ENCODE measurements at places on chromosomes 6 and 20.
A peak's percentile ranks its signal among the peaks of the same experiment; 100 is the strongest.

- no peak overlapping the region for H3K4me3 ChIP-seq
- no peak overlapping the region for H3K27ac ChIP-seq
- no peaks in the 10 kb centered on the region for H3K4me1 ChIP-seq
- H3K36me3 ChIP-seq: no peaks in the 10 kb centered on the region
- DNase-seq: no peak
Observed at GRCh38 chr6:166714187-166714510, 87.1 kb upstream of the RPS6KA2 start.

- no peak overlapping the region for H3K27ac ChIP-seq
- no peak for DNase-seq
- no peaks in the 10 kb centered on the region for H3K27me3 ChIP-seq
- no peaks in the 10 kb centered on the region for H3K36me3 ChIP-seq
- H3K4me3 ChIP-seq: no peak overlapping the region
Observed at GRCh38 chr20:17809362-17810061, 109.7 kb downstream of the BANF2 start.

DNA sequence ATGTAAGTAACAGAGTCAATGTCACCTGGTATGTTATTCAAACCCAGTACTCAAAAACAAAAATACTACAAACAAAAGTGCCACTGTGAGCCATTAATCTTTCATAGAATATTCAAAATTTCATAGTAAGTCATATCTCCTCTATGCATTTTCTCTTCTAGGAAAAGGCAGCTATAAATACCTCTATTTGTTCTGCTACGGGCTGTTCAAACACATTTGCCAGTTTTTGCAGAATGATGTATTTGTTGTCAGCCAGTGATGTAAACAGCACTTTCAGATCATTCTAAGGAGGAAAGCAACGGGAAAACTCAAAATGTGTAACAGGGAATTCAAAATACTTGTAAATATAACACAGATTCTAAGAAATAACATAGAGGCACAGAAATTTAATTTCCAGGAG lies 388.2 kb downstream of the SYNE1 start:
- H3K27ac ChIP-seq: no peak overlapping the region
- no peaks in the 10 kb centered on the region for H3K36me3 ChIP-seq
- no peak for DNase-seq
- no peaks in the 10 kb centered on the region for H3K27me3 ChIP-seq
- no peak overlapping the region for H3K4me3 ChIP-seq

GRCh38 chr20:18019068-18019467 lies 38.6 kb downstream of the OVOL2 start:
- no peak for DNase-seq
- H3K27me3 ChIP-seq: no peaks in the 10 kb centered on the region
- H3K4me3 ChIP-seq: no peak overlapping the region
- no peak overlapping the region for H3K27ac ChIP-seq

DNA sequence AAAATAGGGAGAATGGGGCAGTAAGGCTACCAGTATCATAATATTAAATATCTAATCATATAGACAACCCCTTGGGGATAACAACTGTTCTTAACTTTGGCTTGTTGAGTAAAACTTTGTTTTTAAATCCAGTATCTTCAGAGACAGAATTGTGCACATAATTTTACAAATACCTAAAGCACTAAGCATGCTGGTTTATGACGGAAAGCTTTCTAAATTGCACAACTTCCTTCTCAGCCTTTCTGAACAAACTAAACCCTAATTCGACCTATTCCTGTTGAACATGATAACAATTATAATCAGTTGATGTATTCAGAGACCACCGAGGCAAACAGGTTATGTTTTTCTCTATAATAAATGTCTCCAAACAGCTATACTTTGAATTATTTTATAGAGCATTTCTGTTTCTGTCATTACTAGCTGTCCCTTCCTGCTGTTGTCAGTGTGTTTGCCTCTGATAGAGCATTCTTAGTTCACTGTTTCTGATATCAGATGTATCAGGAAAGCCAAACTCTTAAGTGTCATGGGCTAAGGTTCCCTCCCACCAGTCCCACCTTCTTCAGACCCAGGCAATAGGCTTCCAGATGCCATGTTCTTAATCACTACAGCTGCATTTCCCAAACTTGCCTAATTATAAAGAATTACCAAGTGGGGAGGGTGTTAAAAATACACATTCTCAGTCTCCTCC lies 8.7 kb downstream of the ZHX3 start:
- H3K27me3 ChIP-seq: no peaks in the 10 kb centered on the region
- no peak overlapping the region for H3K27ac ChIP-seq
- no peak for DNase-seq
- no peak overlapping the region for H3K4me3 ChIP-seq
- no peaks in the 10 kb centered on the region for H3K4me1 ChIP-seq

GRCh38 chr6:99148111-99148510 lies 200.4 kb upstream of the FBXL4 start:
- H3K4me1 ChIP-seq: peaks cover 9% of the 10 kb centered on the region
- H3K27me3 ChIP-seq: peaks cover 4% of the 10 kb centered on the region
- no peak overlapping the region for H3K27ac ChIP-seq
- no peak for DNase-seq

- H3K27me3 ChIP-seq: no peaks in the 10 kb centered on the region
- H3K4me1 ChIP-seq: no peaks in the 10 kb centered on the region
- H3K4me3 ChIP-seq: no peak overlapping the region
- no peak for DNase-seq
- no peak overlapping the region for H3K27ac ChIP-seq
Observed at GRCh38 chr6:141484711-141485110, 648.0 kb upstream of the GJE1 start.

DNA sequence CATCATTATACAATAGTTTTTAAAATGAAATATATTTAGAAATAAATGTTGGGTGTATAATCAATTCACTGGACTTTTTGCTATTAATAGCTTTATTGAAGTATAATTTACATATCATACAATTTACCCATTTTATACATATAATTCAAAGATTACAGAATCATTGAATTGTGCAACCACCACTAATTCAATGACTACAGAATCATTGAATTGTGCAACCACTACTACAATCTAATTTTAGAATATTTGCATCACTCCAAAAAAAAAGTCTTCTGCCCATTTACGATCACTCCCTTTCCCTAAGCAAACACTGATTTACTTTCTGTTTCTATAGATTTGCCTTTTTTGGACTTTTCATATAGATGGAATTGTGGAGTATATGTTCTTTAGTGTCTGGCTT lies 35.1 kb upstream of the RIMS1 start:
- no peaks in the 10 kb centered on the region for H3K4me1 ChIP-seq
- DNase-seq: no peak
- no peak overlapping the region for H3K27ac ChIP-seq
- H3K36me3 ChIP-seq: no peaks in the 10 kb centered on the region
- no peak overlapping the region for H3K4me3 ChIP-seq

- no peaks in the 10 kb centered on the region for H3K36me3 ChIP-seq
- no peak for DNase-seq
- peaks cover 48% of the 10 kb centered on the region for H3K4me1 ChIP-seq
- H3K27ac ChIP-seq: no peak overlapping the region
- H3K4me3 ChIP-seq: no peak overlapping the region
- H3K27me3 ChIP-seq: no peaks in the 10 kb centered on the region
Observed at GRCh38 chr6:34549026-34549803, 6.9 kb downstream of the SPDEF start.

GRCh38 chr20:2701671-2702081 lies 9.1 kb downstream of the EBF4 start:
- no peak overlapping the region for H3K4me3 ChIP-seq
- H3K27ac ChIP-seq: no peak overlapping the region
- peaks cover 57% of the 10 kb centered on the region for H3K27me3 ChIP-seq
- DNase-seq: no peak

- no peak for DNase-seq
- H3K36me3 ChIP-seq: no peaks in the 10 kb centered on the region
- H3K4me1 ChIP-seq: no peaks in the 10 kb centered on the region
- H3K27me3 ChIP-seq: no peaks in the 10 kb centered on the region
Observed at GRCh38 chr6:118597636-118598035, 49.5 kb downstream of the PLN start.

- no peaks in the 10 kb centered on the region for H3K27me3 ChIP-seq
- no peak overlapping the region for H3K4me3 ChIP-seq
- no peak for DNase-seq
- peaks cover 19% of the 10 kb centered on the region for H3K4me1 ChIP-seq
- no peak overlapping the region for H3K27ac ChIP-seq
Observed at GRCh38 chr6:149368065-149368464, 32.0 kb upstream of the SUMO4 start.

DNA sequence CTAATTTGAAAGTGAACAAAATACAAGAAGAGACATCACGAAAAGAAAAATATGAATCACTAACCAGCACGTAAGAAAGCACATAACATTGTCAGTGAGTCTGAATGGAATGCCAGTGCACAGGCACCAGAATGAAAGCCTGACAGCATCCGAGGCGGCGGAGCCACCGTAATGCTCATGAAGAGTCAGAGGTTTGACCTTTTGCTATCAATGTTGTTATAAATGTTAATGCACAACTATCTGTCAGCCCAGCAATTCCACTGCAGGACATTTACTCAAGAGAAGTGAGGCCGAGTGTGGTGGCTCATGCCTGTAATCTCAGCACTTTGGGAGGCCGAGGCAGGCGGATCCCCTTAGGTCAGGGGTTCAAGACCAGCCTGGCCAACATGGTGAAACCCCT lies 562.1 kb downstream of the PRKN start:
- no peaks in the 10 kb centered on the region for H3K27me3 ChIP-seq
- H3K4me3 ChIP-seq: no peak overlapping the region
- no peaks in the 10 kb centered on the region for H3K36me3 ChIP-seq

- no peaks in the 10 kb centered on the region for H3K4me1 ChIP-seq
- peaks cover 15% of the 10 kb centered on the region for H3K27me3 ChIP-seq
- no peak overlapping the region for H3K27ac ChIP-seq
- no peaks in the 10 kb centered on the region for H3K36me3 ChIP-seq
Observed at GRCh38 chr6:18656506-18656905, 269.4 kb downstream of the RNF144B start.

- H3K4me3 ChIP-seq: no peak overlapping the region
- DNase-seq: peak; percentile 2
- peak overlapping the region; percentile 61 for H3K27ac ChIP-seq
Observed at GRCh38 chr20:58078741-58079522, 149.5 kb downstream of the ANKRD60 start.

GRCh38 chr20:58707770-58708169 lies 15.2 kb downstream of the NPEPL1 start:
- no peak for DNase-seq
- peaks cover 15% of the 10 kb centered on the region for H3K36me3 ChIP-seq
- H3K27me3 ChIP-seq: no peaks in the 10 kb centered on the region

GRCh38 chr6:340186-340955 lies 48.1 kb downstream of the DUSP22 start:
- H3K27me3 ChIP-seq: no peaks in the 10 kb centered on the region
- no peaks in the 10 kb centered on the region for H3K4me1 ChIP-seq
- H3K4me3 ChIP-seq: no peak overlapping the region
- no peaks in the 10 kb centered on the region for H3K36me3 ChIP-seq
- no peak for DNase-seq
- no peak overlapping the region for H3K27ac ChIP-seq

DNA sequence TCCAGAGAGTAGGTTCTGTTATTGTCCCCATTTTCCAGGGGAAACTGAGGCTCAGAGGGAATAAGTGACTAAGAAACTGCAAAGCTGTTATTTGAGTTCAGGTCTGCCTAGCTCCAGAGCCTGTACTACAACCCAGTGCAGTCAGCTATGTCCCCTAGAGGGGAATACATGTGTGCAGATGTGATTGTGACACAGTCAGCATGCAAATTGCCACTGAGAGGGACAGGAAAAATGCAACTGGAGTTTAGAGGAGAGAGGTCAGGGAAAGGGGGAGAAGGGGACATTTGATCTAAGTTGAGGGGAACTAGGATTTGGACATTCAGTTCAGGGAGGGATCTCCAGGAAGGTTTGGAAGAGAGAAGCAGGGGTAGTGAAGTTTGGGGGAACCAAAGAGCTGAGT lies 38.6 kb upstream of the EPB41L1 start:
- DNase-seq: no peak
- H3K4me3 ChIP-seq: no peak overlapping the region
- H3K4me1 ChIP-seq: peaks cover 48% of the 10 kb centered on the region
- peaks cover 20% of the 10 kb centered on the region for H3K36me3 ChIP-seq

DNA sequence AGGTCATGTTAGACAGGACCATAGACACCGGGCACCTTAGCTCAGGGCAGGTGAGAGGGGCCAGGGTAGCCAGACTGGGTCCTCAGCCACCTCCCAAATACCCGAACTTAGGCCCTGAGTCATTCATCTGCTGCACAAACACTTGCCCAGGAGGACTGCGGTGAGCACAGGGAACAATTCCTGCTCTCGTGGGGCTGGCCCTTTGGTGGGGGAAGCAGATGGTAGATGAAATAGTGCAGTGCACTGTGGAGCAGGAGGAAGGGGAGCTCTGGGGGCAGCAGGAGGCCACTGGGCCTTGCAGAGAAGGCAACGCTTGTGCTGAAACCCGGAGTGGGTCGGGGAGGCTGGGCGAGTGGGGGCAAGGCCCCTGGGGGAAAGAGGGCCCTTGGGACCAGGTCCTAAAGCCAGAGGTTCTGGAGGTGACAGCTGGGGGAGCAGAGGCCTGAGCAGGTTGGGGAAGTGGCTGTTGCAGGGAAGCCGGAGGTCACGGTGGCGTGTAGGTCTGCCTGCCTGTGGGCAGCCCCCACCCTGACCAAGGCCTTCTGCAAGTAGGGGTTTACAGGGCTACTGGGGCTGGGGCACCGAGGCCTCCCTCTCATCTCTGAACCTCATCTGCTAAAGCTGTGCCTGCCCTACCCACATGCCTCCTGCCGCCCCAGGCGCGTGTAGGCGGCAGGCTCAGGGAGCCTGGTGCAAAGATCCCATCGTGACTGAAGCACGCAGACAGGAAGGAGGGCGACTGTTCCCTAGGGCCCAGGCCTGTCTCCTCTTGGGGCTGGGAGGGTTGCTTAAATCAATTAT lies 4.7 kb upstream of the NPBWR2 start:
- no peak overlapping the region for H3K27ac ChIP-seq
- H3K27me3 ChIP-seq: peaks cover 94% of the 10 kb centered on the region
- no peaks in the 10 kb centered on the region for H3K36me3 ChIP-seq
- H3K4me3 ChIP-seq: no peak overlapping the region
- DNase-seq: peak; percentile 7
- no peaks in the 10 kb centered on the region for H3K4me1 ChIP-seq

GRCh38 chr6:79810871-79811270 lies 136.5 kb downstream of the ELOVL4 start:
- no peak overlapping the region for H3K27ac ChIP-seq
- H3K27me3 ChIP-seq: no peaks in the 10 kb centered on the region
- H3K36me3 ChIP-seq: no peaks in the 10 kb centered on the region

- peaks cover 10% of the 10 kb centered on the region for H3K27me3 ChIP-seq
- DNase-seq: no peak
- H3K27ac ChIP-seq: no peak overlapping the region
- no peaks in the 10 kb centered on the region for H3K4me1 ChIP-seq
Observed at GRCh38 chr6:71083308-71083820, 126.5 kb upstream of the B3GAT2 start.

- no peak for DNase-seq
- peaks cover 12% of the 10 kb centered on the region for H3K27me3 ChIP-seq
- H3K4me1 ChIP-seq: no peaks in the 10 kb centered on the region
- no peaks in the 10 kb centered on the region for H3K36me3 ChIP-seq
- H3K4me3 ChIP-seq: no peak overlapping the region
Observed at GRCh38 chr20:19427480-19427879, 215.0 kb downstream of the SLC24A3 start.
